ENCODE measurements at places on chromosomes 4 and X. TPM values are rescaled to one million over a fixed set of nuclear protein-coding genes. Genes with fewer than 3 reads are reported as not detected.
A peak's percentile ranks its signal among the peaks of the same experiment; 100 is the strongest.

- DNase-seq, result no peak
These were observed 73.2 kb upstream of the UCP1 start for GRCh38 chr4:140641789-140642439.

The GAGE13 gene
- total RNA-seq, result not detected

DNA sequence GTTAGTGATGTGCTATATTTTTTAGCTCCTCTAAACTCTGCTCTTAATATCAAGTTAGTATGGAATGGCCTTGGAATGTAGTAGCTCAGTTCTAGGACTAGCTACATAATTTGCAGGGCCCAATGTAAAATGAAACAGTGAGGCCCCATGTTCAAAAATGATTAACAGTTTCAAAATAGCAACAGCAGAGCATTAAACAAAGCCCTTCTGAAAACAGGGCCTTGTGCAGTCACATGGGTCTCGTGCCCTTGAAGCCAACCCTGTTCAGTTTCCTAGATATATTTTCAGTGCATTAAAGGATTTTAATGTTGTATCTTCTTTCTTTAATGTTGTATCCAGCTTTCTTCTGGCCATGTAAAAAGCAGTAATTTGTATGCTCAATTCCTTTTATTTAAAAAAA, 82.1 kb downstream of the TASL start:
- no peak for DNase-seq

DNA sequence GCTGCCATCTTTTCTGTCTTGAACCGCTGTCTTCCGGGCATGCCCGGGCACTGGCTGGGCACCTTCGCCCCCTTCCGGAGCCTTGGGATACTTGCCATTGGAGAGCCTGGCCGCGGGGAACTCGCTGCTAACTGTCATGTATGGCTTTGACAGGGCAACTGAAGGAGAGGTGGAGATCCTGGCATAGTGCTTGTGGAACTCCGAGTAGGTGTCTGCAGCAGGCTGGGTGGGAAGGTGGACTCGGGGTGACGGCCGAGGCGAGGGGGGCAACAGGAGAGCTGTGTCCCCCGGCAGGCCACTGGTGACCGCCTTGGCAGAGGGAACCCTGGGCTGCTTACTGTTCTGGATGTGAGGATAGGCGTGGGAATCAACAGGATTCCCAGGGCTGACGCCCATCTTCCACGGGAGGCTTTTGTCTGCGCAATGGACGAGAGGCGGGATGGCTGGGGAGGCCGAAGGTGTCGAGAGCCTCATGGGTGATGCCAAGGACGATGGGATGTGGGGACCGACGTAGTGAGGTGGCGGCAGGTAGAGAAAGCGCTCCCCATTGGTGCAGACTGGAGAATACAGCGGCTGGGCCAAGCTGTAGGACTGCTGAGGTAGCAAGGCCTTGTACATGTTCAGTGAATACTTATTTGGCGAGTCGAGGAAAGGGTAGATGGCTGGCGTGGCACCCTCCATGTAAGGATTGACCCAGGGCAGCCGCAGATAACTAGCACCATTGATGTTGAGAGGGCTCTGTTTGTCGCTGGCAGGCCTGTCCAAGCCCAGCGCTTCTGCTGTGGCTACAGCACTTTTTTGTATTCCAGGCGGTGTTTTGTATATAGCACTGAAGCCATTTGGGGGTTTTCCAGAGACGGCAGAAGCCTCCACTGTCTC, 23.4 kb downstream of the BCOR start:
- DNase-seq, result no peak

The DMRTC1 gene
- not detected for total RNA-seq

DNA sequence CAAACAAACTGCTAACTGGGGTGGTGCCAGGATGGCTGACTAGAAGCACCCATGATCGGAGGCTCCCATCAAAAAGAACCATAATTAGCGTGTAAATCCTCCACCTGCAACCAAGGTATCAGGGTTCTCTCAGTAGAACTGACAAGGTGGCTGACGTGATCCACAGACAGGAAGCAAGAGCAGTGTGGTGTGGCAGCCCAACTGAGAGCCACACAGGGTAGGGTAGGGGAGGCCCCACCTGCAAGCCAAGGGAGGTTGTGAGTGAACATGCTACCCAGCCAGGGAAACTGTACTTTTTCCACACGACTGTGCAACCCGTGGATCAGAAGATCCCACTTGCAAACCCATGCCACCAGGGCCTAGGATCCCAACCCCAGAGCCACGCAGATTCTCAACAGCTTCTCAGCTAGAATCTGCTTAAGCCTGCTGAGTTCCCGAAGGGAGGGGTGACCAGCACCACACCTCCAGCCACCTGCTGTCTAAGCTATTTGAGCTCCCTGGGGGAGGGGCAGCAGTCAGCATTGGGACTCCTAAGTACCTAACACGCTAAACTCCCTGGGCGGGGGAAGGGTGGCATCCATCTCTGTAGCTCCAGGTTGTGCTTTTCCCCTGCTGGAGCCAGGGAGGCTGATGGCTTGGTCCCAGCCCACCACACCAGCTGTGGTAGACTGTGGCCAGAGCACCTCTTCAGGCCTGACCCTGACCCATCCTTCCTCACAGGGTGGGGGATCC, 425.1 kb downstream of the GPM6A start:
- DNase-seq, result no peak

DNA sequence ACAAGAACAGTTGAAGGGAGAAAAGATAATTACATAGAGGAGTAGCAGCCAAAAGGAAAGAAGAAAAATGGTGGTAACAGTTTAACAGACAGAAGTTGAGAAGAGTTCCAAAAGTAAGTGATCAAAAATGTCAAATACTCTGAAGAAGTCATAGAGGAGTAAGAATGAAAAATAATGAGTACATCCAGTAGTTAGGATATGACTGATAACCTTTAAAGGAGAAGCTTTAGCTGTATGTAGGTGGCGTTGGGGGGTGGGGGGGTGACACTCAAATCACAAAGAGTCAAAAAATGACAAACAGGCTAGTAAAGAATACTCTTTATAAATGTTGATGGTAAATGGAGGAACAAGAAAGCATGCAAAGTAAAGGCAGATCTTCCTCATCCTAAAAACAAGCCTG, 40.6 kb downstream of the RAB33A start:
- DNase-seq, result no peak

- no peak for DNase-seq
These were observed 16.8 kb downstream of the SULT1B1 start for GRCh38 chr4:69743476-69744156.

DNA sequence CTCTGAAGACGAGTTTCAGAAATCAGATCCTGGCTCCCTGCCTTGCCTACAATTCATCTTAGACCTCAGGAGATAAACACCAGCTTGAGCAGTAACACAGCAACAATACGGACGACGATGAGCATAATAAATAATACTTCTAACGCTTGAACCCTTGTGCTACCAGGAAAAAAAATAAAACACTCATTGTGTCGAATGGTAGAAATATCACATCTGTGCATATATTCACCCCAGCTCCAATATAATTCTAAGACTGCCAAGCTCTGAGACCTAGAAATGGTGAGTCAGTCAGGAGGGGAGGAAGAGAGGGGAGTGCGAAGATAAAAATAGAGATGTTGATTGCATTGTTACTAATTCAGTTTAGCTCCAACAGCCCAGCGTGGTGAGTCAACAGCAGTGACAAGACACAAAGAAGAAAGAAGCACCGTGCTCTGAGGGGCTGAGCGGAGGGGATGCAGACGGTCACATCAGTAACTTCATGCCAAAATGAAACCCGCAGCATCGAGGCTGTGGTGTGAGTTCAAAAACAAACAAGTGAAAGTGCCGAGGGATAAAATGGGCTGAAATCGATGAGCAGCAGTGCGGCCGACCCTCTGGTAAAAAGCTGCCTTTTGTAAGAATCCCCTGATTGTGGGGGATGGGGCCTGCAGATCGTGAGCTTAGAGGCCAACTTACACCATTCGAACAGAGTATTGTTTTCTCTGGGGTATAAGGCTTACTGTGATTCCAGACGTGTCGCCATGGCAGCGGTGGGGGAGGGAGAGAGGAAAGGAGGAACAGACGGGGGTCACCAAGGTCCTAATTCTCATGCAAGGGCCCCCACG, 150.4 kb downstream of the MGST2 start:
- peak; percentile 33 for DNase-seq

GRCh38 chr4:183909187-183909586, 4.1 kb downstream of the STOX2 start:
- DNase-seq, result no peak

- DNase-seq, result no peak
These were observed 871.1 kb upstream of the SLIT2 start for GRCh38 chr4:19380600-19380999.

The GAGE2A gene
- total RNA-seq, result not detected

The FMR1NB gene
- not detected for total RNA-seq

DNA sequence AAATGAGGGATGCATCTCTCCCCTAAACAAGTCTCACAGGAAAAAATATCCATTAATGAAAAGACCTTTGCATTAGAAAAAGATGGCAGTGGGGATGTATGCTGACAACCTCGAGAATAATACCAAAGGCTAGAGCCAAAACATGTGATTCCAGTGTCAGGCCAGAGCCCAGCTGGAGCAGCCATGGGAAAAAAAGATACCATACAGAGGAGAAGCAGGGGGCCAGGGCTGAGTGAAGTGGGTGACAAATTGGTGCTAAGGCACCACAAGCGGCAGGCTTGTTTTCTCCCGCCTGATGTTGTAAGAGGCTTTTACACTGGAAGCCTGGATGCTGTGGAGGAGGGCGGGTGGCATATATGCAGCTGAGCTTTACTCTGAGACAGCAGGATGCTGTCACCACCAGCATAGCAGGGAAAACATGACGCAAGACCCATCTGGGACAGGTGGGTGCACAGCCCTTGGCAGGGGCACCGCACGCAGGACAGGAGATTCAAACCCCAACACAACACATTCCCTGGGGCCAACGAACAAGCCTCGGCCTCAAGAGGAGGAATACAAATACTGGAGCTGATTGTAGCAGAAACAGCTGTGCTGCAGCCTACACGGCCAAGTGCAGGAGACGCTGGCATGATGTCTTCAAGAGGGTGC, 91.9 kb downstream of the TSPAN5 start:
- DNase-seq, result no peak

GRCh38 chrX:30593440-30594200, 16.1 kb upstream of the TASL start:
- DNase-seq, result peak; percentile 33

DNA sequence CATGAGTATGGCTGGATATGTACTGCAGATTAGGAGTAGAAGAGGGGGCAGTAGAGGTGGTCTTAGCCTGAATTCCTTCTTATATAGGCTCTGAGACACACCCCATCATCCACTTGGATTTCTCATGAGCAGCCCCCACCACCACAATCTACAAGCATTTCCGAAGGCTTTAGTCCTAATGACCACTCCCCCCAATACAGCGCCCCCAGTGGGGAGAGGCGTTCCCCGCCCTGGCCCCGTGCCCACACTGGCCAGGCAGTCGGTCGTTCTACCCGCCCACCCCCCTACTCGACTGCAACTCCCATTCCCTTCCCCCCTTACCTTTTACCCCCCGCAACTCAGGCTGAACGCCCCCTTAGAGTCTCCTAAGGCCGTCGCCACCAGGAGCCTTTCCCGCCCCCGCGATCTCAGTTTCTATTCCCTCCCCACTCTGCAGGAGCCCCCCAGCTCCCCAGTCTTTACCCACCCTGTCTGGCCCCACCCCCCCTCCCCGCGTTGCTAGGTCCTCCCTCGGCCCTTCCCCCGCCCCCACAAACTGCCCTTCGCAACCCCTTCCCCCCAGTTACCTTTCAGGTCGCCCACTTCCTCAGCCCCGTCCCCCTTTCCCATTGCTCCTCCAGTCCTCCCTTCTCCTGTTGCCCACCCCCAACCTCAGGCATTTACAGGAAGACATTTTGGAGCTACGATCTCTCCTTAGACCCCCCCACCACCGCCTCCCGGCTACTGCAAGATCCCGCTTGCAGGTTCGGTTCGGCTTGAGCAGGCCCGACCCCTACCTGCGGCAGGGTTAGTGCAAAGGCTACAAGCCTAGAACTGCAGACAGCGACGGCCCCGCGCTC, 468 bp downstream of the ZMYM3 start:
- DNase-seq, result peak; percentile 60

The RASL11B gene
- 0.23 TPM for total RNA-seq

The SPANXN3 gene
- not detected for total RNA-seq

The GDPD2 gene
- total RNA-seq, result not detected

- peak; percentile 29 for DNase-seq
These were observed 1.4 kb upstream of the RHOH start for GRCh38 chr4:40195182-40196177.

- DNase-seq, result no peak
These were observed 414.2 kb upstream of the LCORL start for GRCh38 chr4:18435781-18436180.

The PNMA5 gene
- total RNA-seq, result 0.05 TPM

GRCh38 chr4:151035328-151035727, 20.2 kb upstream of the LRBA start:
- no peak for DNase-seq

The TAF7L gene
- total RNA-seq, result not detected

DNA sequence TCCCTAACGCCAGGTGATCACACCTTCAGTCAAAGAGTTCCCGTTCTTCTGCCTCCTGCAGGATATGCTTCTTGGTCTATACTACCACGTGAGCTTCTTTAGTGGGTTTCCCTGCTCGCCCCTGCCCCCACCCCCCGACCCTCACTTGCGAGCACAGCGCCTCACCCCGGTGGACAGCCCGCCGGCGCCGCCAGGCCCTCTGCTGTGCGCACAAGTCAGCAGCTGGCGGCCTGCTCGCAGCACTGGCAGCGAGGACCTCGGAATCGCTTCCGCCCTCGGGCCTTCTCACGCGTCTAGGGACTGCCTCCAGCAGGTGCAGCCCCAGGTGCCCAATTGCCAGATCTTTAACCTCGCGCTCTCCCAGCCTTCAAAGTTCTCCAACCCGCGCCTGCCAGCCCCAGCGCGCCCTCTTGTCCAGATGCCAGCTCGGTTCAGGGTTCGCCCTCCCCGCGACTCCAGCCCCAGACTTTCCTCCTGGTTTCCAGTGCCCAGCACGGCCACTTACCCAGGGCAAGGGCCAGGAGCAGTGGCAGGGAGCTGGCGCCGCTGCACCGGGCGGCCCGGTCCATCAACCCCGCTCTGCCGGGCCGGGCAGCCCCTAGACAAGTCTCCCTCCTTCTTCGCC, 454 bp downstream of the BTC start:
- DNase-seq, result peak; percentile 42
